ENCODE measurements at places on chromosomes 2 and 18. TPM values are rescaled to one million over a fixed set of nuclear protein-coding genes. Genes with fewer than 3 reads are reported as not detected.

The KCNE4 gene
- total RNA-seq: 0.30 TPM

The FAM228B gene
- 3.6 TPM for total RNA-seq

The RETSAT gene
- total RNA-seq: 54.6 TPM

The FTCDNL1 gene
- under 0.01 TPM for total RNA-seq

The ZRANB3 gene
- 8.1 TPM for total RNA-seq

The DUSP19 gene
- total RNA-seq: 1.9 TPM

The GKN1 gene
- total RNA-seq: not detected

The COL4A4 gene
- not detected for total RNA-seq

The CDH19 gene
- not detected for total RNA-seq

The TNFAIP6 gene
- 0.91 TPM for total RNA-seq

The NTSR2 gene
- total RNA-seq: not detected

The RNF181 gene
- total RNA-seq: 278 TPM

Measured in epithelial cell of umbilical artery (primary cell).